ENCODE measurements at places on chromosomes 2 and 18.
A peak's percentile ranks its signal among the peaks of the same experiment; 100 is the strongest.

- no peak for DNase-seq
These were observed 945.0 kb upstream of the CRIM1 start for GRCh38 chr2:35410431-35411061.

- no peak for DNase-seq
These were observed 400.3 kb downstream of the NCKAP5 start for GRCh38 chr2:133167990-133168389.

GRCh38 chr2:60413814-60414168, 139.7 kb downstream of the BCL11A start:
- no peak for DNase-seq

- DNase-seq, result no peak
These were observed 52.2 kb upstream of the ACKR3 start for GRCh38 chr2:236517251-236518031.

DNA sequence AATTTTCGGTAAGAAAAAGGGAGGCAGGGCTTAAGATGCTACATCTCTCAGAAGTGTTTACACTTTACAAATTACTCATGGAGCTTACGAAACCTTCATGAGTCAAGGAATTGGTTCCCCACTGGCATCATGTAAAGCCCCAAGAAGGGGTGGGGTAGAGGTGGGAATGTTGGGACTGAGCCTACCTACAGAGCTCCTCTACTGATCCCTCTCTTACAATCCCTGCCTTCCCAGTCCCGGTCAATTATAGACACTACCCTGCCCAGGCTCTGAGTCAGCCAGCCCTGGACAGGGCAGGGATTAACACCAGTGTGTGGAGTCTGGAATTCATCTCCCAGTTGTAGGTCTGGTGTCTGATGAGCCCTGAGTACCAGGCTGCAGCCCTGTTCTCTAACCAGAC, 248.9 kb downstream of the PAX3 start:
- DNase-seq, result no peak

- DNase-seq, result no peak
These were observed 115.8 kb upstream of the SIX3 start for GRCh38 chr2:44825702-44826101.

GRCh38 chr2:236944561-236944960, 141.1 kb upstream of the COPS8 start:
- DNase-seq, result no peak

DNA sequence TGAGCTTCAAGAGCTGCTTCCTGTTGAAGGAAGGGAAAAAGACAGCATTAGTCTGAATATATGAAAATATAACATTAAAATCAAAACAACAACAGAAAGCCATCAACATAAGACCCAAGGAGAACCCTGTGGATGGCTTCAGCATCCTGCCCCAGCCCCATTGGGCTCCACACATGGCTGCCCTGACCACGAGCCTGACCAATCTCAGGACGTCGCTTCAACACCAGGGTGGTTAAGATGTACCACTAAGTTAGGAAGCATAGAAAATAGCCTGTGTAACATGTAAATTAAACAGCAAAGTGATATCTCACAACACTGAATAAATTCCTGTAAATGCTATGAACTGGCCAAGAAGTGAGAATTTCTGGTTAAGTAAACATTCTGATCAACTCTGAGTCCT, 77.2 kb upstream of the CD226 start:
- no peak for DNase-seq

GRCh38 chr18:13120983-13121441, 97.5 kb upstream of the LDLRAD4 start:
- no peak for DNase-seq

- no peak for DNase-seq
These were observed 79.8 kb downstream of the C1D start for GRCh38 chr2:67982956-67983355.

GRCh38 chr2:156190517-156190916, 142.0 kb downstream of the NR4A2 start:
- no peak for DNase-seq

- no peak for DNase-seq
These were observed 2.8 kb downstream of the SLC30A6 start for GRCh38 chr2:32168513-32168912.

DNA sequence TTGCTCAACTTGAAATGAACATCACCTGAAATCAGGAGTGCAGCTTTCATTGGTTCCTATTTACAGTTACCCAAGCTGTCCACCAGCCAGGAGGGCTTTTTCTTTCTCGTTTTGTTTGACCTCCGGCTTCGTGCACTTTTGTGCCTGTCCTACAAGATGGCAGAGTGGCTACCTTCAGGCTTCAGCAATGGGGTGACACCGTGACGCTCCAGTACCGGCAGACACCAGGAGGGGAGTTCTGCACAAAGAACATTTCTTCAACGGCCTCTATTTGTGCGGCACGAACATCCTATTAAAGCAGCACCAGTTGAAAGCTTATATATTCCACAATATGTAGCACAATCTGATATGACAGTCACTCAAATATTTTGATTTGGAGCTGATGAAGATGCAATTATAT, 18.3 kb downstream of the RNASEH1 start:
- DNase-seq, result no peak

GRCh38 chr2:16114070-16114469, 173.7 kb downstream of the MYCN start:
- no peak for DNase-seq

- no peak for DNase-seq
These were observed 38.7 kb downstream of the MSTN start for GRCh38 chr2:190023860-190024259.

GRCh38 chr18:45521777-45522176, 93.5 kb upstream of the SLC14A2 start:
- DNase-seq, result no peak

- peak; percentile 23 for DNase-seq
These were observed 78.8 kb upstream of the ATP8B1 start for GRCh38 chr18:57881818-57882413.

GRCh38 chr2:56263876-56264275, 80.1 kb downstream of the CCDC85A start:
- no peak for DNase-seq

DNA sequence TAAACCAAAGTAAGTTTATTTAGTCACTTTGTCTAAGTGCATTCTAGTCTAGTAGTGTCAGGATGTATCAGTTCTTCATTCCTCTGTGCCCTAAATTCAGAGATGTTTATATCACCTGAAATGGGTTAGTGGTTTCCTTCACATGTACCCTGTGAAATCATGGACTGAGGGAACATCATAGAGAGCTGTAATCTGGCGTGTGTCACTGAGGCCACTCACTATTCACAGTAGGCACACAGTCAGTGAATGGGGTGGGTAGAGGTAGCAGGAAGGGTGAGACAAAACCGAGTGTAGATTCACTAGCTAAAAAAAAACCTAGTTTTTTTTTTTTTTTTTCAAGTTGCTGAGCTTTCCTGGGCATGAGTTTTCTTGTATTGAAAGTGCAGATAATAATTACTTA, 5.6 kb downstream of the KIF5C start:
- no peak for DNase-seq

- no peak for DNase-seq
These were observed 48.3 kb downstream of the TNS1 start for GRCh38 chr2:217954469-217954868.

- DNase-seq, result no peak
These were observed 262.8 kb downstream of the DCC start for GRCh38 chr18:52602820-52603219.

GRCh38 chr2:228841877-228842276, 429.2 kb downstream of the PID1 start:
- no peak for DNase-seq

GRCh38 chr2:27281855-27282559, at the start of gene TRIM54:
TSS of gene TRIM54 (plus strand) at chr2:27282429. CDS start at chr2:27282732, 303 bp downstream.
- DNase-seq, result no peak

- DNase-seq, result no peak
These were observed 536.0 kb upstream of the CDH2 start for GRCh38 chr18:28712796-28713425.

- DNase-seq, result no peak
These were observed 91.2 kb upstream of the KLHL29 start for GRCh38 chr2:23293731-23294130.

DNA sequence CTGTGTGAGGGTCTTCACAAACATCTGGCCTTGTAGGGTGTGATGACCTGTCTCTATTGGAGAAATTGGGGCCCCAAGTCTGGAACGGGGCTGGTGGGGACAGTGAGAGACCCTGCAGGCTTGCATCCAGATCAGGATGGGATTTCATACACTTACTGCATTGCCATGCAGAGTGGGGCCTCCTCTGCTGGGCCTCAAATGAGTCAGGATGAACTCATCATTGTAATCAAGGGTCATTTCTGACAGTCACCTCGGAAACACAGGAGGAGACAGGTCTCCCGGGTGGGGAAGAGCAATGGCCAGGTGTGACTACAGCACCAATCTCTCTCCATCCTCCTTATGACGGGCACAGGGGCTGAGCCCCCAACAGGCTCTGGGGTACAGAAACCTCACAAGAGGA, 48.1 kb upstream of the GALR1 start:
- no peak for DNase-seq

- DNase-seq, result no peak
These were observed 180.9 kb upstream of the ACVR2A start for GRCh38 chr2:147663962-147664361.

DNA sequence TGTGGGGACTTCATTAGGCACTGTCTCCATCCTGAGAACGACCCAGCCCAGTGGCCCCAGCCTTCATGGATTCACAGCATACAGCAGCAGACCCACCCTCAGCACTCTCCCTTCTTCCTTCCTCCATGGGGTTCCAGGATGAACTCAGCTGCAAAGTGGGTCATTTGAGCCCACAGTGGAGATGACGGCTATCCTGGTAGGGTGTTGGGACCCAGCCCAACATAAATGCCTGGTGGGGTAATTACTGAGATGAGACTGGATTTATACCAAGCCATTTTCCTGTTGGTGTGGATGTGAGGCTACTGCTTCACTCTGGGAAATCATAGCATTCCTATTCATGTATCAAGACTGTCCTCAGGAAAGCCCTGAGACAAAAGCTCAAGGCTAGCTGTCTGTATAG, 536.7 kb upstream of the TNP1 start:
- no peak for DNase-seq

GRCh38 chr18:29163596-29163995, 986.7 kb upstream of the CDH2 start:
- DNase-seq, result no peak

GRCh38 chr2:176339208-176339607, 70.0 kb downstream of the MTX2 start:
- no peak for DNase-seq

DNA sequence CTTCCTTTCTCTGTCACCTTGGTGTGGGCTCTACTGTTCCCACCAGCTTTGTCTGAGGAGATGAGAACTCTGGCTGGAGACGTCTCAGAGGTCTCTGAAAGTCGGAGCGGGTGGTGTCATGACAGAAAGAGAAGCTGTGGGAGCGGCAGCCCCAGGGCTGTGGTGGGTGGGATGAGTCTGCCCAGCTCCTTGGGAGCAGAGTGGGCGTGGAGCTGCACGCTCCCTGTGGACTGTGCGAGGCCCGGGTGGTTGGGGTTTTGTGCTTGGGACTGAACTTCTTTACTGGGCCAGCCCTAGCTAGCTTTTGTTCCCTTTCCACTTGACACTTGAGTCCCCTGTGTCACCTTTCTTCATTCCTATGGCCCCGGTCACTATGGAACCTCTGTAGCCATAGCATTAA, 10.4 kb downstream of the TOGARAM2 start:
- no peak for DNase-seq

DNA sequence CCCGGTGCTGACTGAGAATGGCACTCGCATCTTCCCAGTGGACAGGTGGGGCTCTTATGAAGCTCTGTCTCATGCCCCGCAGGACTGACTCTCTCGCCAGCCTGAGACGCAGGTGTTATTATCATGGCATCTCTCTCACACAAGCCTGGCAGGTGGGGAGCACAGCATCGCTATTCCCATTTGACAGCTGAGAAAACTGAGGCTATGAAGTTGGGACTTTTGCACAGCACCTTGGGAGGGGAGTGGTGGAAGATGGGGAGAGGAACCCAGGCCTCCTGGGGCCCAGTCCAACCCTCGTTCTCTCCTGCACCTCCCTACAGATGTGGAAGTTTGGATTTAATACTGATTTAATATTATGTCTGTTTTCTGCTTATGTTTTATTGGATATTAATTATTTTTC, 9.0 kb upstream of the NTSR2 start:
- no peak for DNase-seq
